Activated CD4-positive, alpha-beta memory T cell treated with anti-CD3 and anti-CD28 coated beads, Interleukin-2, amount 10 ng/mL, durations not matched to agents 7 days and 5 days (primary cell): ENCODE measurements at places on chromosomes 3 and 15. TPM values are rescaled to one million over a fixed set of nuclear protein-coding genes. Genes with fewer than 3 reads are reported as not detected.

Gene GHRL
- 0.95 TPM for total RNA-seq

Gene MGLL
- 1.7 TPM for total RNA-seq

- peaks cover 54% of the 10 kb centered on the region for H3K4me1 ChIP-seq
- H3K27ac ChIP-seq = peak overlapping the region; percentile 70
- H3K36me3 ChIP-seq = peaks cover 45% of the 10 kb centered on the region
- no peaks in the 10 kb centered on the region for H3K27me3 ChIP-seq
- H3K4me3 ChIP-seq = peak overlapping the region; percentile 54
- no peak for DNase-seq
Measured at GRCh38 chr15:59686389-59686788, 2.7 kb downstream of the BNIP2 start.

DNA sequence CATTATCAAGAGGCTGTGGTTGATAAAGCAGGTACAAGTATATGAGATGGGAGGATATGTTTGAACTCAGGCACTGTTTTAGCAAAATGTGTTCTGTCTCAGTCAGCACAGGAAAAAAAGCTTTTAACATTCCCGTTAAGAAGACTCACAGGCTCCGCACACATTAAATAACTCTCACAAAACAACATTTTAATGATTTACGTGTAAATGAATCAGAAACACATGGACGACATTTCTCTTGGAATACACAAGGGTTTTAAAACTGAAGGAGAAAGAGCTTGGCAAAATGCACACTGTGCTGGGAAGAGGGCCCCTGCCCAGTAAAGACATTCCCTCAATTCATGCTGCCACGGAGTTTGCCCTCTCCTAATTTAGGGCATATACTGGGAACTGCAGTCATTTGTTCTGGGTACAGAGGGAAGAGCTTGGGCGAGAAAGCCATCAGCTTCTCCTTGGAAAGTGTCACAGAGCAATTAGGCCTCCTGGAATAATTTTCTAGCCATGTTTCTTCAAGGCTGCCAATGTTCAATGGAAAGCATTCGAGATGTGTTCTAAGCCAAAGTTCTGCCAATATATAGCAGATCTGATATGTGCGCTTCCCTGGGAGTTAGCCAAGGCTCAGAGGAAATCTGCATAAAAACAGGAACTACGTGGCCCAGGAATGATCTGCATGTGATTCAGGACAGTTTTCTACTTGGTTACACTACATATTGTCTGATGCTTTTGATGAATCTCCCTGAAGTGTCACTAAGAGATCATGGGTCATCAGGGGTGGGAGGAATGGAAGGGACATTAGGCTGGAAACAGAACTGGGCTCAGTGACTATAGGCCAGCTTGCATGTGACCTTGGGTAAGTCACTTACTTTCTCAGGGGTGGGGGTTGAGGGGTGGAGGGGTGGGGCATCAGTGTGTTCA lies 2.2 kb upstream of the MASP1 start:
- H3K4me3 ChIP-seq = no peak overlapping the region
- peaks cover 49% of the 10 kb centered on the region for H3K27me3 ChIP-seq
- DNase-seq = no peak
- no peaks in the 10 kb centered on the region for H3K4me1 ChIP-seq

DNA sequence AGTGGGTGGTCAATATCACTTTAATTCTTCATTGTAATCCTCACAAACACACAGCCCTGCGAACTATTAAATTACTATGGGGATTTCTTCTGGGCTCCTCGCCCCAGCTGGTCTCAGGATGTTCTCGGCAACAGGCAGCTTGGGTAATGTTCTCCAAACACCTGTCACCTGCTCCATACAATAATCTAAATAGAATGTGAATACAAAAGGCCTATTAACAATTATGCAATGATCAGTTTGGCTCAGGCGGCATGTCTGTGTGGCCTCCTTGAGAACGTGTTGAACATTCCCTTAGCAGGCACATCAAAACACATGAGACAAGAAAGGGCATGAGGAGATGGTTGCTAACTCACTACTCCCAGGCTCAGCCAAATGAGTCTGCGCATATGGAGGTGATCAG lies 158.6 kb upstream of the KBTBD8 start:
- no peak overlapping the region for H3K27ac ChIP-seq
- no peak for DNase-seq
- H3K36me3 ChIP-seq = no peaks in the 10 kb centered on the region
- no peaks in the 10 kb centered on the region for H3K27me3 ChIP-seq
- no peak overlapping the region for H3K4me3 ChIP-seq

DNA sequence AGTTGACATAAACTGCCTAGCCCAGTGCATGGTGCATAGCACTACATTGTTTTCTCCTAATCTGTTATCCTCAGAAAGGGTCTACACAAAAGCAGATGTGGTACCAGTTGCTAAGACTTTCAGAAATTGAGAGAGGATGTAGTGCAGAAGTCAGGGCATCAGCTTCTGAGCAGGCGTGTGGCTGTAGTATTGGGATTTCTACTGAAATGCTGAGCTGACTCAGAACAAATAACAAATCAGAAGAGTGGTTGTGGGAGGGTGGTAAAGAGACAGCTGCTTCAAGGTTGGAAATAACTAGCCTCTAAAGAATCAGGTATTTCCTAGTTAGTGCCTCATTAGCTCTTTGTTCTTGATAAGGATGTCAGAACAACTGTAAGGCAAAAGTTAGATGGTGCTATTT lies 161.3 kb downstream of the AKAP13 start:
- no peak overlapping the region for H3K4me3 ChIP-seq
- H3K36me3 ChIP-seq = peaks cover 29% of the 10 kb centered on the region
- H3K27me3 ChIP-seq = no peaks in the 10 kb centered on the region
- peaks cover 67% of the 10 kb centered on the region for H3K4me1 ChIP-seq

GRCh38 chr3:18888370-18888769 lies 259.9 kb upstream of the KCNH8 start:
- no peak overlapping the region for H3K27ac ChIP-seq
- H3K36me3 ChIP-seq = no peaks in the 10 kb centered on the region
- H3K4me3 ChIP-seq = no peak overlapping the region

Gene SIN3A
- 95.8 TPM for total RNA-seq

DNA sequence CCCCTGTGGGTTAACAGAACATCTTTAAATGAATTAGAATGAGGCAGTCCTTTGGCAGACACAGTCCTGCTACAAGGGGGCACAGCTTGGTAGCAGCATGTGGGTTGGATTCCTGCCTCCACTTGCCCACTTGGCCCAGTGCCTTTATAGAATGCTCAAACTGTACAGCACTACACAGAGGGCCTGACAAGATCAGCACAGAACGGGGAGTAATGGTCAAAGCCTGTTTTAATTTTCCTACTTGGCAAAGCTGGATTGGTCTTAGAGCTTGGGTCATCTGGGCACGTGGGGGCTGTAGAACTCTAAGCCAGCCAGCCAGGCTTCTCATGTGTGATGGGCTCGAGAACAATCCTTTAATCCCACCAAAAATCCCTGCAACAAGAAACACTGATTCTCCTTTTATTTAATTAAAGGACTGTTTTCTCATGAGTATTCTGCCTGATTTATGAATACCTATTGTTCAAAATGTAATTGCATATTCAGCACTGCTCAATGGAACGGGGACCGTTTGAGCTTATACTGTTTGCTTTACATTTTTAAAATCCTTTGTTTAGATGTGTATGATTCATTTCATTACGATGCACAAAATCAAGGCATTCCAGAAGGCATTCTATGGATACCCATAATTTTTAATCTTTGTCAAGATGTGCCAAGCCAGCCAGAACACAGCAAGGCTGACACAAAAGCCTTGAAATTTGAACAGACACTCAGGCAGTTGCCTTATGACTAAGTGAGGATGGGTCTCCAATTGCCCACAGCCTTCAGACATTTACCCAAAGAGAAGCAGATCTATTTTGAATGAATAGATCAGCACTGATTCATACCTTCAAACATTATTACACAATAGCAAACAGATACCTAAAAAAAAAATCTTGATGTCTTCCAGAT lies 249.3 kb upstream of the TGFBR2 start:
- H3K27ac ChIP-seq = no peak overlapping the region
- H3K4me1 ChIP-seq = peaks cover 39% of the 10 kb centered on the region
- H3K36me3 ChIP-seq = peaks cover 13% of the 10 kb centered on the region
- no peak overlapping the region for H3K4me3 ChIP-seq
- peaks cover 12% of the 10 kb centered on the region for H3K27me3 ChIP-seq
- no peak for DNase-seq

- H3K4me1 ChIP-seq = no peaks in the 10 kb centered on the region
- H3K27me3 ChIP-seq = peaks cover 1% of the 10 kb centered on the region
- no peak overlapping the region for H3K4me3 ChIP-seq
- H3K27ac ChIP-seq = no peak overlapping the region
- no peak for DNase-seq
- H3K36me3 ChIP-seq = no peaks in the 10 kb centered on the region
Measured at GRCh38 chr3:130839813-130840212, 54.1 kb upstream of the ATP2C1 start.

DNA sequence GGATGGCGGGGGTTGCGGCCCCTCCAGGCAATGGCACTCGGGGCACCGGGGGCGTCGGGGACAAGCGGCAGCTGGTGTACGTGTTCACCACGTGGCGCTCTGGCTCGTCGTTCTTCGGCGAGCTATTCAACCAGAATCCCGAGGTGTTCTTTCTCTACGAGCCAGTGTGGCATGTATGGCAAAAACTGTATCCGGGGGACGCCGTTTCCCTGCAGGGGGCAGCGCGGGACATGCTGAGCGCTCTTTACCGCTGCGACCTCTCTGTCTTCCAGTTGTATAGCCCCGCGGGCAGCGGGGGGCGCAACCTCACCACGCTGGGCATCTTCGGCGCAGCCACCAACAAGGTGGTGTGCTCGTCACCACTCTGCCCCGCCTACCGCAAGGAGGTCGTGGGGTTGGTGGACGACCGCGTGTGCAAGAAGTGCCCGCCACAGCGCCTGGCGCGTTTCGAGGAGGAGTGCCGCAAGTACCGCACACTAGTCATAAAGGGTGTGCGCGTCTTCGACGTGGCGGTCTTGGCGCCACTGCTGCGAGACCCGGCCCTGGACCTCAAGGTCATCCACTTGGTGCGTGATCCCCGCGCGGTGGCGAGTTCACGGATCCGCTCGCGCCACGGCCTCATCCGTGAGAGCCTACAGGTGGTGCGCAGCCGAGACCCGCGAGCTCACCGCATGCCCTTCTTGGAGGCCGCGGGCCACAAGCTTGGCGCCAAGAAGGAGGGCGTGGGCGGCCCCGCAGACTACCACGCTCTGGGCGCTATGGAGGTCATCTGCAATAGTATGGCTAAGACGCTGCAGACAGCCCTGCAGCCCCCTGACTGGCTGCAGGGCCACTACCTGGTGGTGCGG lies 1.9 kb downstream of the CHST2 start:
- peaks cover 29% of the 10 kb centered on the region for H3K4me1 ChIP-seq
- H3K27ac ChIP-seq = no peak overlapping the region
- peak; percentile 64 for DNase-seq
- H3K27me3 ChIP-seq = peaks cover 48% of the 10 kb centered on the region
